ENCODE measurements at places on chromosomes 16 and 17. TPM values are rescaled to one million over a fixed set of nuclear protein-coding genes. Genes with fewer than 3 reads are reported as not detected.

DNA sequence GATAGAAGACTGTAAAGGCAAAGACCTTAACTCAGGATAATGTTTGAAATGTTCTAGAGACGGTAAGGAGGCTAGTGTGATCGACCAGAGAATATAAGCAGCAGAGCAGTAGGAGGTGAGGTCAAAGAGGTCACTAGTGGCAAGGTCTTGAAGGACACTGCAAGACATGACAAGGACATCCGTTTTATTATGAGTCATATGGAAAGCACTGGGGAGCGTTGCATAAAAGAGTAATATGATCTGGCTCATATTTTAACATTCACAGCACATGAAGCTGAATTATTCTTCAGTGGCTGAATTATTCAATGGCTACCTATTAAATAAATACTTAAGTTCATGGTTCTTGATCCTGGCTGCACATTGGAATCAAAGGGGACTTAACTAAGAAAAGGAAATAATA is 123.7 kb downstream of the SOX9 start:
- no peak for DNase-seq

GRCh38 chr17:71914042-71914441 is 206.8 kb upstream of the SOX9 start:
- DNase-seq: no peak

The ZNF19 gene
- 3.4 TPM for total RNA-seq

The CDH16 gene
- 0.04 TPM for total RNA-seq

DNA sequence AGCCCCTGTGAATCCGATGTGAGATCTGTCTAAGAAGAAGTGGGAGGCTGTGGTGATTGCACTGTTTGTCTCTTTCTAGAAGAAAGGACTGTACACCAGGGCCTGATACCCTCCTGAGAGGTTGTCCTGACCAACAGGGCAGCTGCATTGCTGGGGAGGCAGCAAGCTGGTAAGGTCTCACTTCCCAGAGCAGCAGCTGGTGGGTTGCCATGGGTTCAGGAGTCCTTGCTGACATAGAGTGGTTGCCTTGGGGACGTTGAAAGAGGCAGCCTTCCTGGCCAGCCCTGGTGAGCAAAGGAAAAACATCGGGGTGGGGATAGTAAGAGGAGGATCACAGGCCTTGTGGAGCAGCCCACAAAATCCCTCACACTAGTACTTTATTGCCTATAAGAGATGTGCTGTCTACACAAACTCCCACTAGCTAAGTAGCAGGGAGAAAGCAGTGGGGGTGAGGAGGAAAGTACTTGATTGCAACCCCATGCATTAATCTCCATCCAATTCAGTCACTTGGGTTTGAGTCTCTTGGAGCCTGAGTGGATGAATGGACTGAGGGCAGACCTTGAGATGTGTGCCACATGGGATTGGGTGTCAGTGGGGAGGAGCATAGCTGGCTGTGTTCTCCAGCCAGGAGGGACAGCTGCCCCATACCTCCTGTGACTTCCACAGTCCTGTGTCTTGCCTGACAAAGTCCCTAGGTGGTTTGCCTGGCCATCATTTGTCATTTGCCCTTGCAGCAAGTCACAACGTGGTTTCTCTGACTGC is 143.8 kb upstream of the RPL38 start:
- DNase-seq: no peak

GRCh38 chr17:67328026-67328425 is 38.4 kb downstream of the PSMD12 start:
- peak; percentile 12 for DNase-seq

DNA sequence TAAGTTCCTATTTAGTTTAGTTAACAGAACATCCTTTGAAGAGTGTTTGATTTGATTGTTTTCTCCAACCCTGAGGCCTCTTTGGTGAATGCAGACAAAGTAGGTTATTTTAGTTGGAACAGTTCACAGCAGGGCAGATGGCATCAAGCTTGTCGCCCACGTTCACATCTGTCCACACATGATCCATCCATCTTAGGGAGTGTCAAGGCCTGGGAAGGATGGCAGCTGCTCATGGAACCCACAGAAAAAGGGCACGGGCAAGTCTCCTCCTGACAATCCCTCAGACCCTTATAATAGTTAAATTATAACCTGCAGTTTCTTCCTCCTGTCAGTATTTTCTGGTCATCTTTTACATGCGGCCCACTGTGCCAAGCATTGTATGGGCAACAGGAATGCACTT is 60.2 kb downstream of the KNOP1 start:
- no peak for DNase-seq

DNA sequence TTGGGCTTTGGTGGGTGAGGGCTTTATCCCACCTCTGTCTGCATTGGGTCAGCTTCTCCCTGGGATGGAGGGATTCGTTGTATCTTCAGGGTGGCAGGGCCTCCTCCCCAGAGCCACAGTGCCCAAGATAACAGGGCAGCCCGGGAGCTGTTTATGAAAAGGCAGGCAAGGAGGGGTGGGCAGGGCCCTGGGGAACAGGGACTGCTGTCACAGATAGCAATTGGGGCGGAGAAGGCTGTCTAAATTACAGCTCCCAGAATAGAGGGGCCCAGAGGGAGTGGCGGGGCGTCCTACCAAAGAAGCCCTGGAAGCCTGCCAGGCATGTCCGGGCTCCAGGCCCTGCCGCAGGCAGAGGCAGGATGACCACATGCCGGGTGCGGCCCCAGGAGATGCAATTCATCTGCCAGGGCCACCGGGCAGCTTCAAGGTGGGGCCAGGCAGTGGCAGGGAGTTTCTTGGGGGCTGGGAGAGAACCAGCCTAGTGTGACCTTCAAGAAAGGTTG is 18.8 kb upstream of the PHOSPHO1 start:
- peak; percentile 73 for DNase-seq

The KRTAP16-1 gene
- not detected for total RNA-seq

DNA sequence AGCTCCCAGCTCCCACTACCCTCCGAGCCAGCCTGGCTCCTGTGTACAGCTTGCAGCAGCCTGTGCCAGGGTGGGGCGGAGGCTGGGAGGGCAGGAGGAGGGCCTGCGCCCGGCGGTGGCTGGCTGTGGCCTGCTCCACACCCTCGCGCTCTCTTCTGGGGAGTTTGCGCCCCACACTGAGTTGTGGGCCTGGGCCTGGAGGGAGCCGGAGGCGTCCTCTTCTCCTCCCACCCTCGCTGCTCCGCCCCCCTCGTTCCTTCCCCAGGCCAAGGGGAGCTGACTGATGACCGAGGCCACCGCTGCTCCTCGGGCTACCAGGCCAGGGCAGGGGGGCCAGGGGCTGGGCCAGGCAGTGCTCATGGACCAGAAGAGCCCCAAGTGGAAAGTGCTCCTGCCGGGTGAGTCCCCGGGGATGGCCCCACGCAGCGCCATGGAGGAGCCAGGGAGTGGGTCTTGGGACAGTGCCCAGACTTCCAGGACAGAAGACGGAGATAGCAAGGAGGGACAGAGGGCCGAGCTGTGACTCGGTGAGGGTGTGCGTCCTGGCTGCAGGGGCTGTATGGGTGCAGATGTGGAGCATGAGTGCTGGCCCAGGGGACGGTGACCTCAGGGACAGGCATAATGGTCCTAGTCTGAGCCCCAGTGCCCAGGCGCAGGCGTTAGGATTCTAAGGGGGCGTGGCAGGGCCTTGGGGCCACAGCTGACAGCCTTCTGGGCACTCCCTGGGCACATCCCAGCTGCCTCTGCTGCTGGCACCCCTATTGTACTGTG is 242.1 kb upstream of the GSE1 start:
- peak; percentile 49 for DNase-seq

DNA sequence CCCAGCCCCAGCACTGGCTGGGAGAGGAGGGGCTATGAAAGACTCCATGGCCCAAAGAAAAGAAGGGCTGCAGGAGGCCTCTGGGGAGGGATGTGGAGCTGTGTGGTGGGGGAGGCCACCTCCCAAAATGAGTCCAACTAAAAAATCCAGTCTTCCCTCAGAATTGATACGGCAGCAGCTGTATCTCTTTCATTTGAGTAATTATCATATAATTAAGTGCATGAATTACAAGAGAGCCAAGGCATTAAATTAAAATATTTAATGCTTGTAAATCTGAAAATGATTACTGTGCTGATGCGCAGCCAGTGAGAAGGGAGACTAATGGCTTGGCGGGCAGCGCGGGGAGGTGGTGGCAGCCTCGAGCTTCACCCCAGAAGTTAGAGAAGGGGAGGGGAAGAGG is 192.8 kb downstream of the C16orf78 start:
- DNase-seq: no peak

GRCh38 chr17:3985846-3986245 is 21.6 kb upstream of the ATP2A3 start:
- no peak for DNase-seq

The EPOP gene
- 0.31 TPM for total RNA-seq

The KAT8 gene
- 65.2 TPM for total RNA-seq

DNA sequence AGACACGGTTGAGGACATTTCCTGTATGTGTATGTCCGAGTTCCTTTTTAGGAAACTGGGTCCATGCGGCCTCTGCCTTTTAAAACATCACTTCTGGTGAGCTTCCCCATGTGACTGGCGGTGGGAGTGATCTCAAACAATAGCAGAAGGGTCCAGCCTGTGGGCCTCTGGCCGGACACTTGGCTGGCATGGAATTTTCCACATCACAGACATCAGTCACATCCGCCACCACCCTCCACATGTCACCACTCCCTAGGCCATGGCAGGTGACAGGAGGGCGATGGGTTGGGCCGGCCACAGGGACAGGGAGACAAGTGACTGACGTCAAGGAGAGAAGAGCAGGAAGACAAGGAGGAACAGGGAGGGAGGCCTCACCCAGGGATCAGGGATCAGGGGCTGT is 83.7 kb downstream of the DNAH17 start:
- DNase-seq: no peak

The ABCC3 gene
- 0.27 TPM for total RNA-seq

The TRPV2 gene
- total RNA-seq: 4.3 TPM

DNA sequence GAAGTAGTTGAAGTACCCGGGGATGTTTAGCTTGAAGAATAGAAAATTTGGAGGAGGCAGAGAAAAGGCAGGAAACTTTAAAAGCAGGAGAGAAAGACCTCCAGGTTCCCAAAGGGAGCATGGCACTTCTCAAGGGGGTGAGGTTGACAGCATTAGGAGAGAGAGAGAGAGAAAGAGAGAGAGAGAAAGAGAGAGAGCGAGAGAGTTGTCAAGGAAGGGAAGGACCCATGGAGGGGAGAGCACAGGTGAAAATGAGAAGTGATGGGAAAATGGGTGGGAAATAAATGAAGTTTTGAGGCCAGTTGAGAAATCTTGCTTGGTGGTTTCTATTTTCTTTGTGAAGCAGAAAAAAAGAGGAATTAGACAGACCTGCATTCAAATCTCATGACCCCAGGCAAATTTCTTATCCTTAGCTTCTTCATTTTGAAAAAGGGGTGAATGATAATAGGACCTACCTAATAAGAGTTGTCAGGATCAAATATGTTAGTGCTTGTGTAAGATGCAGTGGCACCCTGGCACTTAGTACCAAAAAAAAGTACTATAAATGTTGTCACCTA is 24.0 kb downstream of the PRKCB start:
- DNase-seq: peak; percentile 14

GRCh38 chr17:65430209-65430833 is 131.1 kb downstream of the AXIN2 start:
- DNase-seq: peak; percentile 33

DNA sequence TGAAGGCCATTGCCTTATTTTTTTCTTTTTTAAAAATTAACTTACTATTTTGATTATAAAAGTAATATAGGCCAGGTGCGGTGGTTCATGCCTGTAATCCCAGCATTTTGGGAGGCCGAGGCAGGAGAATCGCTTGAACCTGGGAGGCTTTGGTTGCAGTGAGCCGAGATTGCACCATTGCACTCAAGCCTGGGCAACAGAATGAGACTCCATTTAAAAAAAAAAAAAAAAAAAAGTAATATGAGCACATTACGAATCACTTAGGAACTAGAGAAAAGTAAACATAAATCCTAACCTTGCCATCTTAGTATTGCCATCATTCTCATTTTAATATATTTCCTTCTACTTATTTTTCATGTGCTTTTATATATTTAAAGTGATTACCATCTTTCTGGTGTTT is 12.9 kb upstream of the TACO1 start:
- DNase-seq: no peak

DNA sequence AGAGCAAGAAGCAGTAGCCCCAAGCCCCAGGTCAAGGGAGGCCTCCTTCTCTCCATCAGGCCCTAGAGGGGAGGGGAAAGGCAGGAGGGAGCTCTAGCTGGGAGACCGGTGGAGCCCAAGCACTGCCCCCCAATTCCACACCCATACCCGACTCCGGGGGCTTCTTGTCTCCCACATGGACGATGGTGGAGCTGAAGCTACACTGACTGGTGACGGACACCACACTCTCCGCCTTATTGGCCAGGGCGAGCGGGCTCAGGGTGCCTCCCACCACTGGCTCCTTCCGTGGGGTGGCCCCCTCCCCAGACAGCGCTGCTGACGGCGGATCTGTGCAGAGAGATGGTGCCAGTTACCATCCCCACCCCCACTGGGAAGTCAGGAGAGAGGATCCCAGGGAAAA is 6.4 kb downstream of the PER1 start:
- peak; percentile 24 for DNase-seq

The MT1F gene
- total RNA-seq: not detected

The PRR35 gene
- total RNA-seq: 0.13 TPM

GRCh38 chr16:17281052-17281451 is 189.7 kb downstream of the XYLT1 start:
- DNase-seq: no peak

GRCh38 chr17:33940769-33941370 is 314.2 kb upstream of the CCL2 start:
- DNase-seq: peak; percentile 7

The HS3ST3B1 gene
- total RNA-seq: 1.6 TPM

The PTX4 gene
- total RNA-seq: 0.40 TPM

The TBC1D3G gene
- total RNA-seq: not detected

DNA sequence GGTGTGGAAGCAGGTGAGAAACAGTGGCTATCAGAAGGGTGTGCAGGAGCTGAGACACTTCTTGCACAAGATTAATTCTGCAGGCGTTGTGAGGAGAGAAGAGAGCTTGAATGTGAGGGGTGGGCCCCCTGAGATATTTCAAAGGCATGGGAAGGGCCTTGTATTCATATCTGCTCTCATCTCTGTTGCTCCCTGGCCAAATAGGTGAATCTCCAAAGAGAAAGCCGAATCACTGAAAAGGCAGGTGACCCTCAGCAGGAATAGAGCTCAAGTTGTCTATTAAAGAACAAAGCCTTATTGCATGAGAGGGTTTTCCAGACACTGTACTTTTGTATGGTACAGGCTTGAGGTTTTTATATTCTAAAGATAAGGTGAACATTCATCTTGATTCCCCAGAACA is 373.1 kb downstream of the TMEM114 start:
- no peak for DNase-seq
